ENCODE measurements at places on chromosomes 2 and 18.

DNA sequence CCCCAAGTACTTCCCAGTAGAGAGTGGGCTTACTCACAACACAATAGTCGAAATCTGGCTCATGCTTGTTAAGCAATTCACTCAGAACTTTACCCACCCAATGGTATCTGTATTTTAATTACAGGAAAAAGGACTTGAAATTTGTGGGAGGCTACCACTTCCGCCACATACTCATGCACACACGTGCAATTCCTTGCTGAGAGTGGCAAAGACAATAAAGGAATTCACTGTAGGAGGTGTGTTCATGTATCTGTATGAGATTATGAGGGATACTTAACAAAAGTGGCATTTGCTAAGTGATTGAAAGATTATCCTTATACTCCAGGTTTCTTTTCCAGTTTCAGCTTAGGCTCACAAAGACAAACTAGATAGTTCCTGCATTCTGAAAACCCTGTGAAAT, 14.9 kb upstream of the LYPD6 start:
- DNase-seq: no peak

DNA sequence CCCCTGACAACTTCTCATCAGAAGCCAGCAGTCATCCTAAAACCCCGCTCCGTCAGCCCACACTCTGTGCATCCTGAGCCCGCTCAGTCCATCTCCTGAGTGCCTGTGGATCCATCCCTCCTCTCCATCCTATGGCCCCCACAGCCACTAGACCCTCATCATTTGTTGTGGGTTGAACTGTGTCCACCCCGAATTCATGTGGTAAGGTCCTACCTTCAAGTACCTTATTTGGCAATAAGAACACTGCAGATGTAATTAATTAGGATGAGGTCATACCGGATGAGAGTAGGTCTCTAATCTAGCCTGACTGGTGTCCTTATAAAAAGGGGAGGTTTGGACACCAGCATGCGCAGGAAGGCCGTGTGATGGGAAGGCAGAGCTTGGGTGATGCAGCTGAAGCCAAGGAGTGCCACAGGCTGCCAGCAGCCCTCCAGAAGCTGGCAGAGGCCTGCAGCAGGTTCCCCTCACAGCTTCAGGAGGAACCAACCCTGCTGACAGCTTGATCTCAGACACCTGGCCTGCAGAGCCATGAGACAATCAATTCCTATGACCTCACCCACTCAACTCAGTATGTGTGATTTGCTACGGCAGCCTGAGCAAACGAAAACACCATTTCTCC, 192.4 kb downstream of the ZBTB7C start:
- DNase-seq: no peak

- DNase-seq: no peak
Measured at GRCh38 chr2:138356178-138356577, 145.4 kb upstream of the SPOPL start.

DNA sequence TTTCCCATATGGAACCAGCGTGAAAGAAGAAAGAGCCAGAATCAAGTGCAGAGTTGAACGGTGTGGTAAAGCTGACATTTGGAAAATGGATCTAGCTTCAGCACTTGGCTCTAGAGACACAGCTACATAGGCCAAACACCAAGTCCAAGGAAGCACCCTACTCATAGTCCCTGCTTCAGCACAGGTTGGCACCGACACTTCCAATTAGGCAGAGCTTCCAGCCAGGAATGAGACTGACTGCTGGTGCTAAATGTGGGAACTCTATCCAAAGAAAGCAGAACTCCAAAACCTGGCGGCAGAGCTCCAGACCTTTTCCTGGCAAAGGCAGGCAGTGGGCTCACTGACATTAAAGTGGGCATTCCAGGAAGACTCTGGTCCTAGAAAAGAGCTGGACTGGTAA, 125.4 kb upstream of the CTNNA2 start:
- no peak for DNase-seq

GRCh38 chr2:141709756-141710155, 421.1 kb downstream of the LRP1B start:
- no peak for DNase-seq

GRCh38 chr2:207830778-207831438, 61.2 kb upstream of the FZD5 start:
- no peak for DNase-seq

GRCh38 chr2:124836416-124836815, 811.3 kb downstream of the CNTNAP5 start:
- DNase-seq: no peak

- DNase-seq: no peak
Measured at GRCh38 chr18:44842588-44843412, 162.1 kb downstream of the SETBP1 start.

GRCh38 chr2:36351736-36352349, 3.7 kb upstream of the CRIM1 start:
- DNase-seq: no peak

GRCh38 chr2:46679761-46680160, 200.4 kb downstream of the TMEM247 start:
- no peak for DNase-seq

- no peak for DNase-seq
Measured at GRCh38 chr2:156489750-156490465, 53.7 kb downstream of the GPD2 start.

DNA sequence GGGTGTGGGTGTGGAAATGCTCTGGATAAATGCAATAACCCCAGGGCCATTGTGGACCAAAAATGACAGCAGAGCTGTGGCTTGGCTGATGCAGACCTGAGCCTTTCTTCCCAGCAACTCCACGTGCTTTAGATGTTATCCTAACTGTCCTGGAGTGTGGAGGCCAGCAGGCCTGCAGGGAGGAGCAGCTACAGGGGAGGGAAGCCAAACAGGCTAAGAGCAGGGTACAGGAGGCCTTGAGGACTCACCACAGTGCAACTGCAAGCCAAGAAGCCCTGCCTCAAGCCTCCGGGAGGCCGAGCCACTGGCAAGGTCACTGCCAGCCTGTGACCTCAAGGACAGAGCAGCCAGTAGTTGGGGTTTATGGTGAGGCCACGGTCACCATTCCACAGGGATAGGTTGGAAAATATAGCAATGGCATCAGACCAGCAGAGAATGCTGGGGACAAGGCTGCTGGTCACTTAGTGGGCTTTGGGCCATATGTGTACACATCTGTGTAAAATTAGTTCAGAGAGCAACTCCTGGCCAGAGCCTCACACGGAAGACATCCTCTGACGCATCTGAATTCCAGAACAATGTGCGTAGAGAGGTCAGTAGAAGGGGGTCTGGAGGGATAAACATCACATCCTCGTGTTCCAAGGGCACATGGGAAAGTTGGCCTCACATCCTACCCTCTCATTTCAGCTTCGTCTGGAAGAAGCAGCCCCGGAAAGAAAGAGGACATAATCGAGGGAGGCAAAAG, 76.2 kb upstream of the UPP2 start:
- no peak for DNase-seq

DNA sequence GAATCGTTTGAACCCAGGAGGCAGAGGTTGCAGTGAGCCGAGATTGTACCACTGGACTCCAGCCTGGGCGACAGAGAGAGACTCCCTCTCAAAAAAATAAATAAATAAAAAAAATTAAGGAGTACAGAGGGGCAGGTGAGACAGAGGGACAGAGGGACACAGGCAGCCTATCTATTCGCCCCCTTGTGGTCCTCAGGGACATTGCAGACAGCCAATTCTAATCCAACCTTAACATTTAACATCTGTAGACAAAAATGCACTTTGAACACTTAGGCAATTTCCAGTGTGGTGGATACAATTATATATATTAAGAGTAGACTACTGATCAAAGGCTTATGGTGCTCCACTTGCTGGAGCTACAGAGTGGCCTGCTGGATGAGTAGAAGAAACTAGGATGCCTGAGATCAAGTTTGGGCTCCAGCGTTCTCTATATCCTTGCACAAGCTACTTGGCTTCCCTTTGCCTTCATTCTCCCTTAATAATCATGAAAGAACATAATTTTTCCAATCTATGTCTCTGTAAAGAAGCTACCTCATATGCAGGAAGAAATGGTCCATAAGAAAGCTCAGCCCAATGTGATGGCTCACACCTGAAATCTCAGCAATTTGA, 8.2 kb upstream of the SMARCAL1 start:
- peak; percentile 30 for DNase-seq

DNA sequence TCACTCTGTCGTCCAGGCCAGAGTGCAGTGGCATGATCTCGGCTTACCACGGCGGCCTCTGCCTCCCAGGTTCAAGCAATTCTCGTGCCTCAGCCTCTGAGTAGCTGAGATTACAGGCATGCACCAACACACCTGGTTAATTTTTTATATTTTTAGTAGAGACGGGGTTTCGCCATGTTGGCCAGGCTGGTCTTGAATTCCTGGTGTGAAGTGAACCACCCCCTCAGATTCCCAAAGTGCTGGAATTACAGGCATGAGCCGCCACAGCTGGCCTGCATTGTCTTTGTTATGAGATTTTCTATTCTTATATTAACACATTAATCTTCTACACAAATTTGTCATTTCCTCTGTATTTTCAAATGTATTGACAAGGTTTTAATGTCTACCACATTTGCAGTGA, 75.2 kb downstream of the SEPTIN10 start:
- no peak for DNase-seq

DNA sequence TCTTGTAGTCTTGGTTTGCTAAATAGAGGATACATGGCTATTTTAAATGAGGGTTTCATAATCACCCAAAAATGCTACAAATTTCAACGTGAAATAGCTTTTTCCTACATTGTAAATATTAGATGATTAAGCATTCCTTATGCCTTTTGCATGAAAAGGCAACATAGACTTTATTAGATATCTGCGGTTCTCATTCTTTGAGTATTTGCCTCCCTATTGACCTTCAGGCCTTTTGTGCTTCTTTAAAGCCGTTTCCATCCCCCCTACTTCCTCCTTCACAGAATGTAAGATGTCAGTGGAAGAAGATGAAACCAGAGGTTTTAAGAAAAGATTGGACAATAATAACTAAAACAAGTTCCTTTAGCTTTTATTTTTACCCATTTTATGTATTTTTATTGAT, 144.1 kb downstream of the UBE2E3 start:
- no peak for DNase-seq

DNA sequence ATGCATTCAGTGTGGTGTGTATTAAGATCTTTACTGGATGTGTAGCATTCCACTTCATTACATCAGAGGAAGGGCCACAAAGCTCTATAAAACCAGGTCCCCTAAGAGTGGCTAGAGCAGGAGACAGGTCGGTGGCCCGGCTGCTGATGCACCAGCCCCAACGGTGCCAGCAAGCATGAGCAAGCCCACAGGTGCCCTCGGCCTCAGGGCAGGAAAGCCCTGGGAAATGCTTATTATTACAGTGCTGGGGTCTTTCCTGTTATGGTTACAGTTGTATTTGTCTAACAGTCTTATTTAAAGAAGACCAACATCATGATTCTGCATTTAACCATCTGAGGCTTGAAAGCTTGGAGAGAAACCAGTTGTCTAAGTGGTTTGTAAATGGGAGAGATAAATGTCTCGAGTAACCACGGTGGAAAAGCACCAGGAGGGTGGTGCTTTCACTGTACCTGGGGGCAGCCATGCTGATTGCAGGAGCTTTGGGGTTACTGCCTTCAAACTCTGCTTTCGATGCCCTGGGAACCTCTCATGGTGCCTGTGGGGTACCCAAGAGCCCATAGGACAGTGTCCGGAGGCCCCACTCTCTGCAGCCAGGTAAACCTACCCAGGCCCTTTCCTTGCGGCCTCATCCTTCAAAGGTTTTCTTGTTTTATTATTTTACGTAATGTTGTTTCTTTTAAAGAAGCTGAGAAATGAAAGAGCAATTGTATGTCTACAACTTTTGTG, 133.1 kb downstream of the SH3RF3 start:
- no peak for DNase-seq

DNA sequence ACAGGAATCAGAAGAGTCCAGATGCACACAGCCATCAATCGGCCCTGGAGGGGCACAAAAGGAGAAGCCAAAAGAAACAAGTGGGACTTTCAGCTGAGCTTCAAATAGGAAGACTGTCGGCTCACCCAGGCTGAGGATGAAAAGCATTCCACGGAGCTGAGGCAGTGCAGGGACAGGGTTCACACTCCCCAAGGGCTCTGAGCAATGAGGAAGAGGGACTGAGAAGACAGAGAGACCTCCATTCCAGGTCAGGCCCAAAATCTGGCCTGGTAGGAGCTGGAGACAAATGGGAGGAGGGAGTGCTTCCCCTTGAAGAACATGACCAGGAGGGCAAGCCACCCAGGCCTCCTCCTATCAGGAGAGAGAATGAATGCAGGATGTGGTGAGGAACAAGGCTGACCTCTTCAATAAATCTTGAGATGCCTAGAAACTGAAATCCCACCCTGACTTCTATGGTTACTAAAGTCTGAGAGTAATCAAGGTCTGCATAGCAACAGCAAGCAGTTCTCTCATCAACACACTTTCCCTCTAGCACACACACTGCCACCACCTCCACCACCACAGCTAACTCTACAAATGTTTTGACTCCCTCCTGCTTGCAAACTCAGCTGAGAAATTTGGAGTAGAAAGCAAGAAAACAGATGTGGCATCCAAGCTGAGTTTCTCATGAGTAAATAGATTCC, 434.4 kb downstream of the TNS1 start:
- no peak for DNase-seq

GRCh38 chr2:172234716-172235691, 132.3 kb upstream of the DLX2 start:
- peak; percentile 4 for DNase-seq

GRCh38 chr18:44681076-44681970, 635 bp downstream of the SETBP1 start:
- no peak for DNase-seq

- no peak for DNase-seq
Measured at GRCh38 chr2:229084447-229084846, 186.6 kb downstream of the PID1 start.

- no peak for DNase-seq
Measured at GRCh38 chr2:1350111-1350510, 63.2 kb upstream of the TPO start.

GRCh38 chr2:138023976-138024375, 59.7 kb downstream of the HNMT start:
- DNase-seq: no peak

DNA sequence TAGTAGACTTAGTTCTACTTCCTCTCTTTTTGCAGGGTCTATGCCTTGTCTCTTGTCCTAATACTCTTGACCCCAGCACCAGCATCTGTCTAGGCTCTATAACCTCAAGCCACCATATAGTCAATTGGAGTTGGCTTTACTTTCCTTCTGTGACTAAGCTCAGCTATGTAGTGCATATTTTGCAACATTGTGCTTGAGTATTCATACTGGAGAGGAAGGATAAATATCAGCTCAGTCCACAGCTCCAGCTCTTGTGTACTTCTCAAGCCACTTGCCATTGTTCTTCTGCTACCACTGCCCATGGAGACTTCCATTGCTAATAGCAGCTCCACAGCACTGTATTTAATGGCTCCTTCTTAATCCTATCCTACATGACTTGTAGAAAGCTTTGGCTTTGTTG, 35.5 kb upstream of the CD28 start:
- no peak for DNase-seq

Data from stimulated activated CD8-positive, alpha-beta memory T cell treated with anti-CD3 and anti-CD28 coated beads, Interleukin-12 subunit alpha, Interleukin-12 subunit beta, amount 100 ng/mL, for 1 hour (primary cell).